ENCODE measurements at places on chromosomes 1 and 21.
A peak's percentile ranks its signal among the peaks of the same experiment; 100 is the strongest.

GRCh38 chr1:71083271-71083670 lies 2.4 kb upstream of the ZRANB2 start:
- DNase-seq = peak; percentile 17

GRCh38 chr1:201710632-201711597 lies 118.0 kb upstream of the IPO9 start:
- DNase-seq = peak; percentile 54

GRCh38 chr1:66033781-66034180 lies 241.1 kb downstream of the PDE4B start:
- DNase-seq = no peak

GRCh38 chr1:46087891-46088290 lies 44.5 kb downstream of the PIK3R3 start:
- DNase-seq = no peak

DNA sequence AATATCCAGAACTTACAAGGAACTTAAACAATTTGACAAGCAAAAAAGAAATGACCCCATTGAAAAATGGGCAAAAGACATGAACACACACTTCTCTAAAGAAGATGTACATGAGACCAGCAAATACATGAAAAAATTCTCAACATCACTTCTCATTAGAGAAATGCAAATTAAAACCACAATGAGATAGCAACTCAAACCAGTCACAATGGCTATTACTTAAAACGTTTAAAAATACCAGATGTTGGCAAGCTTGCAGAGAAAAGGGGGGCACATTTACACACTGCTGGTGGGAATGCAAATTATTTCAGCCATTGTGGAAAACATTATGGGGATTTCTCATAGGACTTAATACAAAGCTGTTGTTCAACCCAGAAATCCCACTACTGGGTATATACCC lies 1634.0 kb downstream of the NCAM2 start:
- DNase-seq = no peak

- DNase-seq = no peak
These were observed 56.3 kb upstream of the SLC25A33 start for GRCh38 chr1:9482816-9483572.

- no peak for DNase-seq
These were observed 6.3 kb downstream of the MECR start for GRCh38 chr1:29224356-29224837.

DNA sequence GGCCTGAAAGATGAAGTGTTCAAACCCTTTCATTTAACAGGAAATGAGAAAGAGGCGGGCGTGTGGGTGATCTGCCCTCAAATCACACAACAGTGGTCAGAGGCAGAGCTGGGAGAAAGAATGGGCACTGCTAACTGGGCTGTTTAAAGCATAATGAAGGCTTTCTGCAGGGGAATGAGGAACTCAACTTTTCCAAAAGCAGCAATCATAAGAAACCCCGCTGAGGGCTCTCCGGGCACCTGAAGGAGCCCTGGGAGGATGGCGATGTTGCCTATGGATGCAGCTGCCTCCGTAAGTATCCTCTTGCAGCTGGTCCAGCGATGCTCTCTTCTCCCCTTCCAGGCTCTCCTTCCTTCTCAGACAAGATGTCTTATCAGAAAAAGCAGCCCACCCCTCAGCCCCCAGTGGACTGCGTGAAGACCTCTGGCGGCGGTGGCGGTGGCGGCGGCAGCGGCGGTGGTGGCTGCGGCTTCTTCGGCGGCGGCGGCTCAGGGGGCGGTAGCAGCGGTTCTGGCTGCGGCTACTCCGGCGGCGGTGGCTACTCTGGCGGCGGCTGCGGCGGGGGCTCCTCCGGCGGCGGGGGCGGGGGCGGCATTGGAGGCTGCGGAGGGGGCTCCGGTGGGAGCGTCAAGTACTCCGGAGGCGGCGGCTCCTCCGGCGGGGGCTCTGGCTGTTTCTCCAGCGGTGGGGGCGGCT lies 1.2 kb downstream of the LORICRIN start:
- DNase-seq = no peak

DNA sequence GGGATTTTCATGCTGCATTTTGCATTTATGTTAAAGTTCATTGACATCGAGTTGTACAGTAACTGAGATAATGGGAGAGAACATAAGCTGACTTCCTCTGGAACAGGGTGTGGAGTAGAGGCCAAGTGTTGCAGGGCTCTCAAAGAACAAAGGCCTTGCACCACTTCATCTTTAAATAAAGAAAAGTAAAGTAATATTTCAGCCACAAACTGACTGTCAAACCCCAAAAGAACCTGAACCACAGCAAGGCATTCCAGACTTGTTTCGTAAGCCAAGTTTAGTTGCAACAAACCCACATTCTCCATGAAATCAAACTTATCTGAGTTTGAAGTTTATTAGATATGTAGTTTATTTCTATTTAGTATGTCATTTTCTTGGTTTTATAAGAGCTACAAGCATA lies 19.1 kb upstream of the HMGCS2 start:
- DNase-seq = peak; percentile 74

- DNase-seq = peak; percentile 90
These were observed 38.7 kb upstream of the HMGN1 start for GRCh38 chr21:39387461-39388037.
